ENCODE measurements at places on chromosomes 5 and 9.
A peak's percentile ranks its signal among the peaks of the same experiment; 100 is the strongest.

- DNase-seq, result no peak
Measured at GRCh38 chr9:91348191-91348807, 13.4 kb downstream of the AUH start.

- DNase-seq, result peak; percentile 86
Measured at GRCh38 chr9:129483415-129484351, 137.2 kb downstream of the C9orf50 start.

- no peak for DNase-seq
Measured at GRCh38 chr5:167802755-167803431, 488.6 kb upstream of the WWC1 start.

DNA sequence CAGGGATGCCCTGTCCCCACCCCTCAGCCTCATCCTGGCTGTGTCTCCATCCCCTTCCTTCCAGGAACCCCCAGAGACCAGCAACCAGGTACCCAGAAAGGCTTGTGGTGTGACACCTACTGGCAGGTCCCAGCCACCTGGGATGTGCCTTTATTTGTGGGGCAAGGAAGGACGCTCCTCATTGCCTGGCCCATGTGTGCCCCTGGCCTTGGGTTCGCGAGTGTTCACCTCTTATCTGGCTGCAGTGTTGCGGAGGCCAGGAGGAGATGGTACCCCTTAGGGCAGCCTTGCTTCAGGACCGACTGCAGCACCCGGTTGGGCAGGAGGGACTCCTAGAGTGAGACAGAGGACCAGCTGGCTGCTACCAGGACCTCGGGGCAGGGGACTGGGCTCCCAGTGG is 8.8 kb downstream of the C9orf50 start:
- DNase-seq, result no peak

DNA sequence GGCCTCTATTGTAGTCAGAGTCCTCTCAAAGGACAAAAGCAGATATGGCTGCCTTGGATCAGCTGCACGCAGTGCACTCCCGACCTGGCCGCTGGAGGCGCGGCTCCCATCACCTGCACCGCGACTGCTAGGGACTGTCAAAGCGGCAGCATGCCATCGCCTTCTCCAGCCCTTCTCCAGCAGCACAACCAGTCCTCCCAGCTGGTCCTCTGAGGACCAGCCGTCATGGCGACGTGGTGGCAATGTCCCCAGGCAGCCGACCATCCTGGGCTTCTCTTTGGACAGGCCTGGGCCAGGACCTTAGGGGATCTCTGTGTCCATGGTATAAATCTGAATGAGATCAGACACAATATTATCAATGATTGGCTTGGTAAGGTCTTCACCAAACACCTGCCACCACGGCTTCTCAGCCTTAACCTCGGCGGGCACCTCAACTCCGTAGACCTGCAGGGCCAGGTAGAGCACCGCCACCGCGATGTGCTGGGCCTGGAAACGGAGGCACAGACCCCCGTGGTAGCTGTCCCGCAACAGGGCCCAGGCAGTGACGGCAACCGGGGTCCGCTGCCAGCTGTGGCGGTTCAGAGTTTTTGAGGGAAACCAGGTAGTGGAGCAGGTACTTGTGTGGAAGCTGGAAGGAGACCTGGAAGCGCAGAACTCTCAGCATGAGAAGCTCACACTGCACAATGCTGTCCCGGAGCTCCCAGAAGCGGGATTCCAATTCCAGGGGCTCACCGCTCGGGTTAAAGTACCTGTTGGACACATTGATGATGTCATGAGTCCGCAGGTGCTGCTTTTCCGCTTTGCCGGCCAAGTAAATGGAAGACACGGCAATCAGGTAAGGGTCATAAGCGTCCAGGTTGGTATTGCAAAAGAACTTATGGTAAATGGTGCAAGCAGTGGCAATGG is 8.5 kb downstream of the DUSP1 start:
- DNase-seq, result no peak

DNA sequence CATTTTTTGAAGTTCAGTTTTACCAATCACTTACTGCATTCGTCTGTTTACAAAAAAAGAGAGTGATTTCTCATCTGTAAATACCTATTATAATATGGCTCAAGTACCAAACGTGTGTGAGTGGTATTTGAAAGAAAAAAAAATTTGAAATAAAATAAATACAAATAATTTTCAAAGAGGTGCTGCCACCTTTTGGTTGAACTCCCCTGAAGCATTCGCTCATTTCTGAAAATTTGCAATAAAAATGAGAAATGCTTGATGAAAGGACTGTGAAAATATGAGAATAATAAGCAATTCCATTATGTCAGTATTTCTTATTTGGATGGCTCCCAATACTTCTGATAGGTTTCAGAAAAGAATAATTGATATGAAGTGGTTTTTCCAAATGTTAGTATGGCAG is 409.9 kb downstream of the CTNND2 start:
- no peak for DNase-seq

DNA sequence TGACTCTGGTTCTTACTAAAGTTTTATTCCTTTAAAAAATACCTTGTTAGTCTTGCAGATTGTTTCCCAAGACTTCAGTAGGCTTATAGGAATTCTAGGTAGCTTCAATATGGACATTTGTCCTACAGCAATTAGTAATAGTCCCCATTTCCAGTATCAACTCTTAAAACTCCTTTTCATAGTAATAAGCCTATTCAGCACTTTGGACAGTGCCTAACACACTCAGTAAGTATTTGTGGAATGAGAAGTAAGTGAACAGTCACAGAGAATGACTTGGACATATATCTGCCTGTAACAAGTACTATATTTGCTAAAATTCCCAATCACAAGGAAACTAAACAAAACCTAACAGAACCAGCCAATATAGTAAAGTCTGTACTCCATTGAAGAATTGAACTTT is 1291.8 kb upstream of the DMAC1 start:
- DNase-seq, result no peak

- no peak for DNase-seq
Measured at GRCh38 chr5:78473751-78474150, 113.3 kb downstream of the SCAMP1 start.

DNA sequence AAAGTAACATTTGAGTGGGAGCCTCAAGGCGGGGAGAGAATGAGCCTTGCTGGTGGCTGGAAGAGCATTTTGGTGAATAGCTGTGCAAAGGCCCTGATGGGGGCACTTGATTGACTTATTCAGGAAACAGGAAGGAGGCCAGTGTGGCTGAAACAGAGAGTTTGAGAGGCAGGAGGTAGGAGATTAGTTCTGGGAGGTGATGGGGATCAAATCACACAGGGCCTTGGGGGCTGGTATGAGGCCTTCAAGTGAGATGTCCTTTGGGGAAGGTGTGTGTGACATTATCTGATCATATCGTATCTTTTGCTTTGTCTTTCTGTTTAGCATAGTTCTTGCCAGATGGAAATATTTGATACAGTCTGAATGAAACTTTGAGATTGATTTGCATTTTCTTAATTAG is 172.3 kb downstream of the TENT4A start:
- no peak for DNase-seq

- no peak for DNase-seq
Measured at GRCh38 chr9:93288891-93289883, 105.2 kb downstream of the WNK2 start.

DNA sequence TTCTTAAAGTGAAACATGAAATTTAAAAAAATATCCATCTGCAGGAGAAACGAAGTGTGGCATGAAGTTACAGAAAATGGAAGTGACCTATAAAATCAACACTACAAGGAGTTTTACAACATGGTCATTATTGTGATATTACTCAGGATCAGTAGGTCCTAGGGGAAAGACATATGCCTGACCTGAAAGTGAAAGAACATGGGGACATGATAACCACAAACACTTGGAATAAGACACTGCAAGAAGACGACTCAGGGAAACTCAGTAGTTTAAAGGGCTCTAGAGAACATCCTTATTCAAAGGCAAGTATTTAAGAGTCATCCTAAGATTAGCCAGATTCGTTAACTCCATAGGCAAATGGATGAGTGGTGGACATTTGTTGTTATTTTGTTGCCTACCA is 19.9 kb upstream of the LPAR1 start:
- DNase-seq, result no peak

DNA sequence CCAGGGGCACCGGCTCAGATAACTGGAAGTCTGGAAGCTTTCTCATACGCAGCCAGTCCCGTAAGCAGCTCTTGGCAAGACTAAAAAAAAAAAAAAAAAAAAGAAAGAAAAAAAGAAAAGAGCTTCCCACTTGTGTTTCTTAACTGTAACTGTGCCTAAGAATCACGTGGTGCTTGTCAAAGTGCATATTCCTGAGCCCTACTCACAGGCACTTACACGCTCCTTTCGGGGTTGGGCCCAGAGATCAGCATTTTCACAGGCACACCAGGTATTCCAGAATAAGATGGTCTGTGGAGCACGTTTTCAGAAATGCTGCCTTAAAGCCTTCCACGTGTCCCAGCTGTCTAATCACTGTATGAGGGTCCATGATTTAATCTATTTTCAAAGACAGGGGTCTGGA is 22.6 kb upstream of the SH3GL2 start:
- no peak for DNase-seq

- DNase-seq, result no peak
Measured at GRCh38 chr5:134000091-134000511, 4.7 kb downstream of the VDAC1 start.

DNA sequence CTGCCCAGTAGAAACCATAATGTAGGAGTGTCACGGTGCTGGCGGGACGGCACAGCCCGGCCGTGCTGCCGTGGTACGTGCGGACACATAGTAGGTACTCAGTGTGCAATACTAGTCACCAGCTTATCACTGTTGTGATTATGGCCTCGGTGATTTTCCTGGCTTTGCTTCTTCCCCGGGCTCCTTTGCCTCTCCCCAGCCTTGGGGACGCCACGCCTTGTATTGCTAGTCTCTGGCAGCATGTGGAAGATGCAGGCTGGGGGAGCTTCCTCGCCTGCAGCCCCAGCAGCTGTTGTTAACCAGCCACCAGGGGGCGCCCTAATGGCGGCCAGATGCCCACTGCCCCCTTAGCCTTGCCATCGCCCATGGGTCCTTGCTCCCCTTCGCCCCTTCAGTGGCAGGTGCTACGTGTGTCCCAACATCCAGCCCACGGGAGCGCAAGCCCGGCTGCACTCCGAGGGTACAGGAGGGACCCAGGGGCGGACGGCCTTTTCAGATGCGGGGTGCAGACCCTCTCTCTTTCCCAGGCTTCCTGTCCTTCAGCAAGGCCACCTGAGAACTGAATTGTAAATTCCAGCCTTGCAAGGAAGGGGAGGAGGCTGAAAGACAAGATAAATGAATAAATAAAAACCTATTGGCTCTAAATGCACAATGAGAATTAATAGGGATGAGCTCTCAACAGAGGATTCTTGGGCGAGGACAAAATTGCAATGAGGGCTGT is 8.0 kb downstream of the NTNG2 start:
- peak; percentile 47 for DNase-seq

DNA sequence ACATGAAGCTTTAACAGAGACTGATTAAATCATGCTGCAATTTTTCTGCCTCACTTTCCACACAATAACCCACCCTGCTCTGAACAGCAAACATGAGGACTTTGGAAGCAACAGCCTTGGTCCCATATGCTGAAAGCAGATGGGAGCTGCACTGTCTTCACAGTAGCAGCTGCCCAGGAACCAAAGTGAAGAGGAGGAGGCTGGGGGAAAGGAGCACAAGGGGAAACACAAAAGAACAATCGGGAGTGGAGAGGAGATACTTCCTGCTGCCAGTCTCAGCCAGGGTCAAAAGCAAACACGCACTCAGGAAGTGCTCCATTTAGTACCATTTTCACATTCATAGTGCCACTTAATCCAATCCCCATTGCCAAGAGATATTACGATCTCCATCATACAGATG is 183.3 kb upstream of the PUM3 start:
- DNase-seq, result peak; percentile 74

DNA sequence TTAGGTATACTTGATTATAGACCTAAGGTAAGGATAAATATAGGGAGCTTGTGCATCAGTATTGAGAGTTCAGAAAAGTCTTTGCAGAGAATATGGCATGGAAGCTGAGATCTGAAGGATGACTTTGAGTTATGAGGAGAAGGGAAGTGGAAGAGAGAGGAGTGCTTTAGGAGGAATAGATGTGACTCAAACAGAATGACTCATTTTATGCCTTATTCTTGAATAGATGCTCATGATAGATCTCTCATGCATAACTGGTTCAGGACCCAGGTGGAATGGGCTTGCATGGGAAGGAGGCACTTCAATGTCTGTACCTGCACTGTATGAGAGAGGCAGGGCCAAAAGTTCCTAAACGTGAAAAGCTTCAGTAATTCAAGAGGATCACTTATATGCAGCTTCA is 103.3 kb downstream of the CWC27 start:
- DNase-seq, result no peak

- DNase-seq, result peak; percentile 93
Measured at GRCh38 chr9:127537014-127537413, 75.1 kb upstream of the STXBP1 start.

DNA sequence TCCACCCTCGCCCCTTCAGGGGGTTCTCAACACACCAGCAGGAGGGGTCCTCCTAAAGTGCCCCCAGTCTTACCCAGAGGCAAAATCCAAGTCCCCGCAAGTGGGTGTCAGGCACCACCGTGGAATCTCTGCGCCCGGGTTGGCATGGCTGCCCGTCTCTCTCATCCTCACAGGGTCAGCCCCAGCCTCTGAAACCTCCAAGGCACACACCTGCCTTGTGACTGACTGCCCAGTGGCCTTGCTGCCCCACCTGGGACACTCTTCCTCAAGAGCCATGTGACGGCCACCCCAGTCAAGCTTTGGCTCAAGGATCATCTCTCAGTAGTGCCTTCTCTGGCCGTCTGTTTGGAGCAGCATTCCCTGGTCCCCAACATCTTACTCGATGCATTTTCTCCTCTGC is 4.9 kb downstream of the FBP2 start:
- DNase-seq, result no peak

DNA sequence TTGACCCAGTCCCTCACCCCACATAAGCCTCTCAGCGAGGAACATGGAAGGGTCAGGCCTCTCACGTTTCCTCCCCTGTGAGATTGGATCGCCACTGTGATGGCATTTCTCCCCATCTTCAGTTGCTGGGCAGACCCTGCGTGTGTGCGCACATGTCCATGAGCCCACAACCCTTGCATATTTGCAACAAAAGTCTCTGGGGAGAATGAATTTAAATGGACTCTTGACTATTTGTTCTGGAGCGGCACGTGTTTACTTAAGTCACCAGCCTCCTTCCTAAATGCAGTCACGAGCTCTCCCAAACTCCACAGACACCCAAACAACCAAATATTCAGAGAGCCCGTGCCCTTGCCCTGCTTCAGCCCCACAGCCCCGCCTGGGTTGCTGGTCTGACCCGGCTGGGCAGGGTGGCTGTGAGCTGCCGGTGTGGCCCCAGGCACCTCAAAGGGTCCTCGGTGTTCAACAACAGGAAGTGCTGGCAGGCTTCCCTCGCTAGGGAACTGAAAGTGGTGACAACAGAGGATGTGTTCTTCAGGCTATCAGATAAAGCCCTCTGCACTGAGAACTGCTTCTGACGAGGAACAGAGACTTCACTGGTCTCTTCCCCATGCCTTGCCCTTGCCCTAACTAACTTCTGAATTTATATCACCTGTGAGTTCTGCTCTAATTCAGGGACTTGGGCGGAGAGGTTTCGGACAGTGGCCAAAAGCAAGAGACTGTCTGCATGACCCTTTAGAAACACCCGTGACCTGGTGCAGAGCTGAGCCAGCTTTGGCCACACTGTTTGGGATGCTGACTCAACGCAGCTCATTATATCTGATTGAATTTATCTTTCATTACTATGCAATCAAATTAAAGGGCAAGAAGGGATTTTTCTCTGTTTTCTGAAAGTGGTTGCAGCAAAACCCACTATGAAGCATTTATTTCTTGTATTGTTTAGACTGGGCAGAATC is 19.2 kb upstream of the CD180 start:
- DNase-seq, result no peak

- no peak for DNase-seq
Measured at GRCh38 chr5:107025712-107026497, 644.8 kb downstream of the EFNA5 start.

GRCh38 chr9:111992523-111992922 is 95.9 kb downstream of the UGCG start:
- no peak for DNase-seq

All from cerebellar cortex (tissue), 1 donor.